Activated T-cell treated with anti-CD3 and anti-CD28 coated beads for 24 hours (primary cell): ENCODE measurements at places on chromosomes 5 and 9.

DNA sequence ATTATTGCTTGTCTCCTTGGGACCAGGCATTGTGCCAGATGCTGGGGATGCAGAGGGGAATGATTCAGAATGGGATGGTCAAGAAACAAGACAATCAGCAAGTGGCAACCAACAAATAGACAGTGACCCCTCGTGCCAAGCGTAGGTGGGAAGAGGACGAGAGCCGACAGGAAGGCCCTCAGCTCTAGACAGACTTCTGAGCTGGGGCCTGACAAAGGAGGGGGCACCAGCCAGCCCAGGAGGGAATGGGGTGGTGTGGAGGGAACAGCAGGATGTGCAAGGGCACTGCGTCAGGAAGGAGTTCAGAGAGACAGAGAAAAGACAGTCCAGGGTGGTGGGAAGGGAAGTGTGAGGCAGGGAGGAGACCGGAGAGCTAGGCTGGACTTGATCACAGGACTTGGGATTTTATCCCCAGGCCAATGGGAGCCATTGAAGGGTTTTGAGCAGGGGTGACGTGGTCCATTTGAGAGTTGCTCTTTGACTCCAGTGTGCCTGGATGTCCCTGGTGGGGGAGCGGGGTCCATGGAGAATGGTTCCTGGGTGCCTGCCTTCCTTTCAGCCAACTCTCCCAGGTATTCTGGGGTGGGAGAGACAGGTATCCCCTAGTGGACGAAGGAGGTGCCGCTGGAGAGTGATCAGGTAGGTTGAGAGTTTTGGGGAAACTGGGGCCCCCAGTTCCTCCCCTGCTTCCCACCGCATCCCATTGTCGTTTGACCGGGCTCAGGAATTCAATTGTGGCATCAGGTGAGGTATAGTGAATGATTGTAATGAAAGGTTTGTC is 79.3 kb upstream of the ZNF618 start:
- DNase-seq = no peak

DNA sequence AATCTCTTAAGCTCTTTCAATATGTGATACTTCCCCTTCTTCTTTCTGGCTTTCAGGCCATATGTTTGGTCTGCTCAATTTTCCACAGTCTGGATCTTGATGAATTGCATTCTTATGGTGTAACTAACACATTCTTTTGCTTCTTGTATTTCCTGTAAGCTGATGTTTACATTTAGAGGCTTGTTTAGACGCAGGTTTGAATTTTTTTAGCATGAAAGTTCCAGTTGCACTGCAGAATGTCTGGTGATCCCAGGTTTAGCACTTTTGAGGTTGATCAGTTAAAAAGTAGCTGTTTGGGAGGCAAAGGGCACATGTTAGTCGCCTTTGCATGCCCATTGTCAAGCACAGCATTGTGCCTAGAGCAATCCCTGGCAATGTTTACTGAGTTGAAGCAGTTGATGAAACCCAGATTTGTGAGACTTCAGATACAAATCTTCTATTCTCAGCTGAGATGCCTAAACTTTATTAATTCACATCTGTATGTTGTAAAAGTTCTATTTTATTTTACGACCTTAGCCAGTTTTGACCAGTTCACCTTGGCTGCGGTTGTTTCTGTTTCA is 59.6 kb upstream of the SPATA31C2 start:
- no peak for DNase-seq

GRCh38 chr5:54229041-54229780 is 81.2 kb downstream of the ARL15 start:
- DNase-seq = peak; percentile 51

GRCh38 chr9:93303806-93304573 is 120.1 kb downstream of the WNK2 start:
- no peak for DNase-seq

DNA sequence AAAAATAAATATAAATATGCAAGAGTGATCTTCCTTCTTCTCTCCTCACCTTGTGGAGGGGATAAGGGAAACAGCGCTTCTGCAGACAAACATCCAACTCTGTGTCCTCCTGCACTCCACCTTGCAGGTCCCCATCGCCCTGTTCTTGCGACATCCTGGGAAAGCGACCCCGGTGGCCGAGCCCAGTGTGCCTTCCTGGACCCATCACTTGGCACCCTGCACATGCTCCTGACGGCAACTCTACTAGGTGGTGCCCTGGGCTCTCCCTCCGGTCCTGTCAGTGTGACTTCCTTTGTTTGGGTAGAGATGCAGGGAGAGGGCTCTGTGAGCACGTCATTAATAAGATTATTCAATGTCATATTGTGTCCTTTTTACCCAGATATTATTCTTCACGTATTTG is 266.0 kb upstream of the ADAMTS16 start:
- no peak for DNase-seq

GRCh38 chr9:107177857-107178256 is 105.2 kb upstream of the RAD23B start:
- DNase-seq = no peak

DNA sequence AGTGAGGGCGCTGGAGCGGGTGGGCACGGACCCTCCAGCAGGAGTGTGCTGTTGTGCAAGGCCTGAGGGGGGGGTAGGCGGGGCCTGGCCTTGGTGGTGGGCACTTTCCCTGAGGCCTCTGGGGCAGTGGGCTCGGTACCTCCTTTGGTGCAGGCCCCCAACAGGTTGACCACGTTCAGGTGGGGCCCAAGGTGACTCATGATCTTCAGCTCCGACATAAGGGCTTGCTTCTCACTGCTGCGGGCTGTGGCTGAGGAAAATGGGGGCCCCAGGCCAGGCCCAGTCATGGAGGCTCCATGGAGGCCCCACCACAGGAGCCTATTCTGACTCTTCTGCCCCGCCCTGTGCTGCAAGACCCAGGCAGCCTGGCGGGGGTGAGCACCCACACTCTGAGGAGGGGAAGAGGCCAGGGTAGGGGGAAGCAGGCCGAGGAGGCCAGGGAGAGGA is 31.5 kb downstream of the PDGFRB start:
- DNase-seq = no peak
